GM23248 (cell line): ENCODE measurements at places on chromosomes 4 and X. TPM values are rescaled to one million over a fixed set of nuclear protein-coding genes. Genes with fewer than 3 reads are reported as not detected.

The MAGEA2 gene
- not detected in 2 replicates for total RNA-seq

The REELD1 gene
- total RNA-seq = not detected in 2 replicates

The MAGEA3 gene
- total RNA-seq = not detected in 2 replicates

- no peak for DNase-seq
Measured at GRCh38 chr4:1547856-1548826, 136.0 kb downstream of the FAM53A start.

GRCh38 chrX:36986231-36986630 lies 21.9 kb upstream of the FAM47C start:
- DNase-seq = no peak

DNA sequence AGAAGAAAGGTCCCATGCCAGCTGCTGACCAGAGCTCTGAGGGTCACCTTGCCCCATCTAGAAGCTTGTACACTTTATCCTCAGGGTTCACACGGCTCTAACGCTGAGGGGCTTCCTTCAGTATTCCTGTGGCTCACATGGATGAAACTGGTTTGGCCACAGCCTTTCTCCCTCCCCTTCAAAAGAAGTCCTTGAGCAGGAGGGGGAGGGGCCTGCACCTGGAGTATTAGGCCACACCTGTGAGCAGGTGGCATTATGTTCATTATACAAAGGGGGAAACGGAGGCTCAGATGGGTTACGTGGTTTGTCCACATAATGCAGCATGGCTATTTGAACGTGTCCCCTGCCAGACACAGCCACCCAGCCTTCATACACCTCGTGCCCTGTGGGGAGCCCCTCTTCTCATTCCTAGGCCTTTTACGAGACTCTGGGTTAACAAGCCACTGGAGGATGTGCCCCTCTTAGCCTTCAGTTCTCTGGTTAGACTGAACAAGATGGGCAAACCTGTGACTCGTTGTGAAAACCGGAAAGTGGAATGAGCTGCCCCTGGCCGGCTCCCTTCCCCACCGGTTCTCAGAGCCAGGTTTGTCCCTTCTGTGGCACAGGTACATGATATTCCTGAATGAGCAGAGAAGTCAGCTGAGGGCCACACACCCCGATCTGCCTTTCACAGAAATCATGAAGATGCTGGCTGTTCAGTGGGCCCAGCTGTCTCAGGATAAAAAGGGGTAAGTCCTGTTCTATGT lies 27.2 kb upstream of the JAKMIP1 start:
- no peak for DNase-seq

DNA sequence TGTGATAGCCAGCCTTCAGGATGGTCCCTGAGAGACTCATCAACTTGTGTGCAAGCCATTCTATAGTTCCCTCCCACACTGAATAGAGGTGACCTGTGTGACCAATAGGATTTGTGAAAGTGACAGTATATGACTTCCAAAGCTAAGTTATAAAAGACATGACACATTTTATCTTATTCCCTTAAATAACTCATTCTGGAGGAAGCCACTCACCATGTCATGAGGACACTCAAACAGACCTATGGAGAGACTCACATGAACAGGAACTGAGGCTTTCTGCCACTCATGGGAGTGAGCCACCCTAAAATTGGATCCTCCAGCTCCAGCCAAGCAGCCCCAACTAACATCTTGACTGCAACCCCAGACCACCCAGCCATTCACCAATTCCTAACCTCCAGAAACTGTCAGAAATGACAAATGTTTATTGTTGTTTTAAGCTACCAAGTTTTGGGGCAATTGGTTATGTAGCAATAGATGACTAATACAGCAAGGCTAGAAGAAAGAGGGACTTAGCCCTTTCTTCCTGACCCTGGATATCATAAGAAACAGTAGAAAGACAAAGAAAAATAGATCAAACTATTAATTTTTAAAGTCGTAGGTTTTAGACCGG lies 9.0 kb upstream of the CHIC2 start:
- peak; percentile 59 for DNase-seq

- DNase-seq = no peak
Measured at GRCh38 chr4:162791226-162791625, 375.5 kb downstream of the NAF1 start.

GRCh38 chr4:153788413-153789276 lies at the start of gene SFRP2:
TSS of gene SFRP2 (minus strand) at chr4:153789083. CDS start at chr4:153788835, 248 bp downstream.
- DNase-seq = peak; percentile 52

The KLB gene
- total RNA-seq = not detected in 2 replicates

The C1GALT1C1 gene
- total RNA-seq = 58.3 and 69.2 TPM in 2 replicates

GRCh38 chr4:101128473-101128872 lies 218.9 kb downstream of the PPP3CA start:
- no peak for DNase-seq

The TAB3 gene
- 20.4 and 20.9 TPM in 2 replicates for total RNA-seq

The SYP gene
- total RNA-seq = 0.54 TPM in 1 of 2 replicates, not detected in the other

DNA sequence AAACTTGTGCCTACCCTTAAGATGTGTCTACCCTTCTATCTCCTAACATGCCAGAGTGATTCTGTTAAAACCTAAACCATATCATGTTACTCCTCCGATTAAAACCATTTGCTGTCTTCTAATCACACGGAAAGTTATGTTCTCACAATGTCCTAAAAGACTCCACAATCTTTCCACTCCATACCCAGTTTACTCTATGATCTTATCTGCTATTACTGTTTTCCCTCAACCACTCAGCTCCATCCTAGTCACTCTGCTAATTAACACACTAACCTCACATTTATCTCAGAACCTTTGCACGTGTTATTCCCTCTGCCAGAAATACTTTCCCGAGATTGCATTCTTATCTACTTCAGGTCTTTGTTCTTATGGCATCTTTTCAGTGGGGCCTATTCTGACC lies 47.6 kb upstream of the UPRT start:
- DNase-seq = no peak

GRCh38 chr4:102335616-102336015 lies 9.7 kb downstream of the SLC39A8 start:
- DNase-seq = no peak
